Activated gamma-delta T cell treated with Interleukin-2 at 50 U/mL for 16 hours (primary cell): ENCODE measurements at places on chromosomes 4 and X.

DNA sequence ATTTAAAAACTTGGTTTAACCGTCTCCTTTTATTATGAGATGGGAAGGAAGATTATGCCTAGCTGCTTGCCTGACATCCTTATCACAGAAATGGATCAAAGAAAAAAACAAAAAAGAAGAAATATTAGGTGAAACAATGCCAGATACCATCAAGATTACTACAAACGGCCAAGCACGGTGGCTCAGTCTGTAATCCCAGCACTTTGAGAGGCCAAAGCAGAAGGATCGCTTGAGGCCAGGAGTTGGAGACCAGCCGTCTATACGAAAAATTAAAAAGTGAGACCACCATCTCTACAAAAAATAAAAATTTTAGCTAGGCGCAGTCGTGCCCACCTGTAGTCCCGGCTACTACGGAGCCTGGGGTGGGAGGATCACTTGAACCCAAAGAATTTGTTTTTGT lies 2.3 kb downstream of the FRYL start:
- DNase-seq, result no peak

DNA sequence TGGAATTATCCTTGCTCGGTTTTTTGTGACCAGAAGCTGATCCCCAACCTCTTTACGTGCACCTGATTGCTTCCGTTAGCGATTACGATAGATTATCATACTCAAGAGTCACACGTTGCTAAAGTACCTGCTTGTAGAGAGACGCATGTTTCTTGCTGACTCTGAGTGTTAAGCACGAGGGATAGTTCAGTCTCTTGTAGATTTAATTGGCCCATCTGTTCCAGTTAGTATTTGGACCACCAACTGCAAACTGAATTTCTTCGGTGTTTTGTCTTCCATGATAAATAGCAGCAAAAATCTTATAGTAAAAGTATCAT lies 516 bp upstream of the COX18 start:
- no peak for DNase-seq

DNA sequence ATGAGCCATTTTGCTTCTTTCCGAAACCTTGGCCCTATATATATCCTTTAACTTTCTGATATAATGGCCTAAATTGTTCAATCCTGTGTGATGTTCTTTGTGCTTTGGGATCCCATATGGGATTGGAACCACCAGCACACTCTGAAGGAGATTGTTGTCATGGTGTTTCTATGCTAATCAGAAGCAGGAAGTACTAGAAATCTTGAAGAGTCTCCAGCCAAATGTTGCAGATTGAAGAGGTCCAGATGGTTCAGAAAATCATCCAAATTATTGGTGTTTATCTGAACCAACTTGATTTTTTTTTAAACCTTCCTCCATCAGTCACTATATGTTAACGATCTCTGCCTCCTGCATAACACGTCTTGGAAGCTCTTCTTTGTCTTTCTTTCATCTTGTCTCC lies 72.8 kb downstream of the KIT start:
- no peak for DNase-seq

GRCh38 chr4:993111-994029 lies at the start of gene SLC26A1:
SLC26A1 (minus strand) TSS chr4:993404; CDS start chr4:991703, 1,701 bp downstream.
- DNase-seq, result no peak

GRCh38 chr4:147566762-147567161 lies 50.4 kb upstream of the TMEM184C start:
- DNase-seq, result no peak

GRCh38 chr4:46900082-46900481 lies 9.0 kb downstream of the COX7B2 start:
- no peak for DNase-seq

- DNase-seq, result no peak
These were observed 154.5 kb upstream of the GALNT7 start for GRCh38 chr4:173014113-173014558.

DNA sequence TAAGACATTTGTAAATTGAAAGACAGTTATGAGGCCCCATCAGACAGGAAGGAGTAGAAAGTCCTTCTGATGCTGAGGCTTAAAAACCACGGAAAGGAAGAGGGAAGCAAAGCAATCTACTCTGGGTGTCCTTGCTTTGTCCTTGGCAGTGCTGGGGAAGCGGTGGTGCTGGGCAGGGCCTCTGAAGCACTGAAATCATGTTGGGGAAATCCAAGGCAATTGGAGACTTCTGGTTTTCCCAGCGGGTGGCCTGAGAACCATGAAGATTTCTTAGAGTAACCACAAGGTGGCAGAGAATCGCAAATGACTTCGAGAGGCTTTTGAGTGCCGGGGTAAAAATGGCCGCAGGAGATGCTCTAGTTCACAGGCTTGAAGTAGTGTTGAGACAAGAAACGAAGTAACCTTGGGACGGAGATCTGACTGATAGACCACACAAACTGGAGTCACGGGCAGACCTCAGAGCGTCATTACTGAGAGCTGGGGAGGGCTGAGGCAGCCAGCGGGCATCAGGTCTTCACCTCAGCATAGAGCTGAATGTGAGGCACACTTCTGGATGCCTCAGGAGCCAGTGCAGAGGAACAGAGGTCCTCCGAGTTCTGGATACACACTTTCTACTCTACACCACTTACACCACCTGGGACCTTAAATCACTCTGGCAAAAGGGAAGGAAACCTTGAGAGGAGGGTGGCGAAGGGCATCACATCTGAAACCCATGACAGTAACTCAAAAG lies 130.7 kb upstream of the GPRIN3 start:
- DNase-seq, result peak; percentile 33

DNA sequence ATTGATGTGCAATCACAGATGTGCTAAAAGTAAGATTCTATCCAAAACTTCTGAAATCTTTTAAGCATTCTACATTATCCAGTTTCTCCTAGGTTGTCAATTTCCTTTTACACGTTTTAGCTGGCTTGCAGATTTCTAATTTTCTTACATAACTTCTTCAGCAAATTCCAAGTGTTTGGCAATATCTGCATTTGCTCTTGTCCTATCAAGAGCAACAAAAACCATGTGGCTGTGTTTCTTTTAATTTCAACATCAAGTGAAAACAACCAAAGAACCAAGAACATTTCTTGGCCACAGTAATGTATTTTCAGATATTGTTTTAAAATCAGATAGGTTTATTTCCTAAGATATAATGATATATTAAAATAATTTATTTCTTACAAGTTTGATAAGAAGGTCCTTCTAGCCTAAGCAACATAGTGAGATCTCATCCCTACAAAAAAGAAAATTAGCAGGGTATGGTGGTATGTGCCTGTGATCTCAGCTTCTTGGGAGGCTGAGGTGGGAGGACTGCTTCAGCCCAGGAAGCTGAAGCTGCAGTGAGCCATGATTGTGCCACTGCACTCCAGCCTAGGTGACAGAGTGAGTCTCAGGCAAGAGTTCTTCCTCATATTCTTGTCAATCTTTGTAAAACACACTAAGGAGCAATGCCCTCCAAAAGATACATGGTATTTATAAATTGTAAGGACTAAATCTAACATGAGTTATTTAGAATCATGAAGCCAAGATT lies 131.4 kb upstream of the NAP1L5 start:
- no peak for DNase-seq

DNA sequence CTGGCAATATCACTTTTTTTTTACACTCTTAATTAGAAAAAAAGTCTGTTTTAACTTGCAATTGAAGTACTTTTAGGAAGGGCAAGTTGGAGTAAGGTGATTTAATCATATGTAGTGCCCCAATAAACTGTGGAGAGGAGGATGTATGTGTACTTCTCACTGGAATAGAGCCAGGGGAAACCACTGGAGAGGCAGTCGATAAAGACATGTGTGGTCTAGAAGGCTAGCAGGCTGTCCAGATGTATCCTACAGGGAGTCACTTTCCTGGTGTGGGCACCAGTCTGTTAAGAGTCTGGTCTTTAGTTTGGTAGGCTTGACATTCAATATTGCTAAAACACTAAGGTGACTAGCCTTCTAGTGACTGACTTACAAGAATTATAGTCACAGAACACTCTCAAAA lies 9.6 kb upstream of the SGMS2 start:
- DNase-seq, result no peak

DNA sequence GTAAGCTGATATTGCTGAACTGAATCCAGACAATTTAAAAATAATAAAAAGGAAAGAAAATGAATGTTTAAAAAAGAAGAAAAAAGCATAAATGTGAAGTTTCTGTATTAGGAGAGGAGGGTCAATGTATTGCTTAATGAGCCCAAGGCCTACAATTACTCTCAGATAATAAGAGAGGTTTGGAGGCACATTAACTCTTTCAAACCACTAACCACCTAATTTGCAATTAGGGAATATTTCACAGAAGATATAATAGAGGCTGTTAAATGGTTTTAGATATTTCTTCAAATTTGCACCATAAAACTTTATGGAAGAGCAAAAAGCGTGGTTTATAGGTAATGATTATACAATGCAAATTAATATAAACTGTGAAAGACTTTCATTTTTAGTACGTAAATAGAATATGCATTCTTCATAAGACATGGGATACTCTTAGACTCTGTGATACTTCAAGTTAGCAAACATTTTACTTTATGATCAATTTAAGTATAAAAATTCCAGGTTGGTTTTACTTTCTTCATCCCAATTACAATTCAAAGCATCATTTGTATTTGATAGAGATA lies 364.2 kb upstream of the GALNTL6 start:
- DNase-seq, result no peak

- DNase-seq, result no peak
These were observed 125.8 kb downstream of the IRF2 start for GRCh38 chr4:184348311-184349233.

GRCh38 chr4:77089866-77090265 lies 14.1 kb upstream of the CCNI start:
- no peak for DNase-seq

- no peak for DNase-seq
These were observed 41.3 kb downstream of the RAPGEF2 start for GRCh38 chr4:159144112-159144694.

- DNase-seq, result no peak
These were observed 57.3 kb downstream of the RASL11B start for GRCh38 chr4:52919461-52919860.

- DNase-seq, result no peak
These were observed 424.5 kb upstream of the FAM47C start for GRCh38 chrX:36583674-36584073.

- DNase-seq, result no peak
These were observed 407.6 kb upstream of the NDST3 start for GRCh38 chr4:117626664-117627063.

DNA sequence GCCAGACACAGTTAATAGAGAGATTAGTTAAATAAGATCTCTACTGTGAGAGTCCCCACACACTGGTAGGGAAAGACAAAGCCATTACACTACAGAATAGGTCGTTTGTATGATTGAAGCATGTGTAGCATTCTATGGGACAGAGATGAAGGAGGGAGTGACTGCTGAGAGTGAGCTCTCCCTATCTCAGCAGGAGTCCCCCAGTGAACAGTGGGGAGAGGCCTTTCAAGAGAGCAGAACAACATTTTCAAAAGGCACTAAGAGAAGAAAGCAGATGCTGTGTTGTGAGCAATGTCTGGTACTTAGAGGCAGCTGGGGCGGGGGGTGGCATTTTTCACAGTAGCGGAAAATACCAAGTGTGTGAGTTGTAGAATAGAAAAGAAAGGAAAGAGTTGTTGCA lies 413.6 kb downstream of the AFF2 start:
- no peak for DNase-seq

- DNase-seq, result no peak
These were observed 33.7 kb downstream of the CLOCK start for GRCh38 chr4:55512922-55513571.

GRCh38 chr4:98519268-98519977 lies 139.0 kb downstream of the TSPAN5 start:
- DNase-seq, result no peak

DNA sequence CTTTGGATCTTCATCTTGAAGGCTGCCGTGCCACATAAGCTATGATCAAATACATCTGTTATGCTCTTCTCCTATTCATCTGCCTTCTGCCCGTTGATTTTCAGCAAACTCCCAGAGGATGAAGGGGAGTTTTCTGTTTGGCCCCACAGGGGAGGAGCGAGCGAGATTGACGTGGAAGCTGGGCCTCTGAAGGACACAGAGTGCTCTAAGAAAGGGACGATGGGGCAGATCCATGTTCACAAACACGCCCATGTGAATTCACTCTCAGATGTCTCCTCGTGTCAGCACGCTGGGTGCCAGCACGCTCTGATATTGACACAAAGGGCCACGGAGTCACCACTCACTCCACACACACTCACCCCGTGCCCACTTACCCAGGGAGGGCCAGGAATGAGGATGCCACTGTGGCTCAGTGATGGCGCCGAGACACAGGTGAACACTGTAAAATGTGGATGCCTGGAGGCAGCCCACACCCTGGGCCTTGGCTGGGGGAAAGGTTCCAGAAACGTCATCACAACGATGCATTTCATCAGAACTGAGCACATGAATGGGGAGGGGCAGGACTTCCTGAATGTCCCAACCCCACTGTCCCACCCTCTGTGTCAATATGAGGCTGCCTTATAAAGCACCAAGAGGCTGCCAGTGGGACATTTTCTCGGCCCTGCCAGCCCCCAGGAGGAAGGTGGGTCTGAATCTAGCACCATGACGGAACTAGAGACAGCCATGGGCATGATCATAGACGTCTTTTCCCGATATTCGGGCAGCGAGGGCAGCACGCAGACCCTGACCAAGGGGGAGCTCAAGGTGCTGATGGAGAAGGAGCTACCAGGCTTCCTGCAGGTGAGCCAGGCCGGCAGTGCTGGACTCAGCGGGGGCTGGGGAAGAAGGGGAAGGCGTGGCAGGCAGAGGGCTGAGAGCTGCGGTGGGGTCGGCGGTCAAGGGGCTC lies at the start of gene S100P:
Gene S100P, plus strand, starts transcription at position 648 of the 946 bp plus-strand sequence. Its CDS starts 55 bp downstream, at position 703.
- no peak for DNase-seq

- DNase-seq, result no peak
These were observed 113.5 kb downstream of the DHX15 start for GRCh38 chr4:24470666-24471485.

DNA sequence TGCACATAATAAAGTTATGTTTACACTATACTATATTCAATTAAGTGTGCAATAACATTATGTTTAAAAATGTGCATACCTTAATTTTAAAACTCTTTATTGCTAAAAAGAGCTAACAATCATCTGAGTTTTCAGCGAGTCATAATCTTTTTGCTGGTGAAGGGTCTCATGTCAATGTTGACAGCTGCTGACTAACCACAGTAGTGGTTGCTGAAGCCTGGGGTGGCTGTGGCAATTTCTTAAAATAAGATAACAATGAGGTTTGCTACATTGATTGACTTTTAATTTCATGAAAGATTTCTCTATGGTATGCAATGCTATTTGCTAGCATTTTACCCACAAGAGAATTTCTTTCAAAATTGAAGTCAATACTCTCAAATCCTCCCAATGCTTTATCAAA lies 58.6 kb downstream of the C4orf46 start:
- DNase-seq, result no peak

GRCh38 chrX:152918707-152919106 lies 20.8 kb downstream of the ZNF185 start:
- DNase-seq, result no peak

GRCh38 chrX:105876658-105877057 lies 54.3 kb downstream of the NRK start:
- no peak for DNase-seq

GRCh38 chrX:258291-259040 lies 22.7 kb upstream of the PLCXD1 start:
- no peak for DNase-seq
